Pancreas (tissue), 10 donors: ENCODE measurements at places on chromosomes 1 and 21. TPM values are rescaled to one million over a fixed set of nuclear protein-coding genes. Genes with fewer than 3 reads are reported as not detected.

DNA sequence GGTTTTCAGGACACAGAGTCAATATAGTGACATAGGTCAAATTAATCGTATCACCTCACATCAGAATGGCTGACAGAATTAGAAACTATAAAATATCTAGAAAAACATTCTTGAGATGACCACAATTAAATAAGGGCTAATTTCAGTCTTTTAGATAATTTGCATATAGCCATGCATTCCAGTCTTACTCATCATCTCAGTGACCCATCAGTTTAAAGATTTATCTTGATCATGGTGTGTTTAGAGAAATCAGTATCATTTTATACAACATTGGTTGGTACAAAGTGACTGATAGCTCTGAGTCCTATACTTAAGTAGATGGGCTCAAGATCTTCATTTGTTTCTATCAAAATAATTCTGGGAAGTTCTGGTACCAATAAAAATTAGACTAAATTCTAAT, 262.3 kb upstream of the SNX7 start:
- no peaks in the 10 kb centered on the region for H3K36me3 ChIP-seq
- no peaks in the 10 kb centered on the region for H3K27me3 ChIP-seq
- no peak overlapping the region for H3K4me3 ChIP-seq
- DNase-seq: no peak

GRCh38 chr1:38000529-38001455, 4.5 kb downstream of the FHL3 start:
- H3K27ac ChIP-seq: peak overlapping the region; percentile 38
- DNase-seq: no peak
- H3K36me3 ChIP-seq: no peaks in the 10 kb centered on the region
- no peaks in the 10 kb centered on the region for H3K27me3 ChIP-seq
- no peak overlapping the region for H3K4me3 ChIP-seq

- H3K27ac ChIP-seq: no peak overlapping the region
- H3K4me1 ChIP-seq: no peaks in the 10 kb centered on the region
- no peaks in the 10 kb centered on the region for H3K27me3 ChIP-seq
- no peak overlapping the region for H3K4me3 ChIP-seq
Observed at GRCh38 chr21:45412909-45413611, 8.1 kb downstream of the COL18A1 start.

DNA sequence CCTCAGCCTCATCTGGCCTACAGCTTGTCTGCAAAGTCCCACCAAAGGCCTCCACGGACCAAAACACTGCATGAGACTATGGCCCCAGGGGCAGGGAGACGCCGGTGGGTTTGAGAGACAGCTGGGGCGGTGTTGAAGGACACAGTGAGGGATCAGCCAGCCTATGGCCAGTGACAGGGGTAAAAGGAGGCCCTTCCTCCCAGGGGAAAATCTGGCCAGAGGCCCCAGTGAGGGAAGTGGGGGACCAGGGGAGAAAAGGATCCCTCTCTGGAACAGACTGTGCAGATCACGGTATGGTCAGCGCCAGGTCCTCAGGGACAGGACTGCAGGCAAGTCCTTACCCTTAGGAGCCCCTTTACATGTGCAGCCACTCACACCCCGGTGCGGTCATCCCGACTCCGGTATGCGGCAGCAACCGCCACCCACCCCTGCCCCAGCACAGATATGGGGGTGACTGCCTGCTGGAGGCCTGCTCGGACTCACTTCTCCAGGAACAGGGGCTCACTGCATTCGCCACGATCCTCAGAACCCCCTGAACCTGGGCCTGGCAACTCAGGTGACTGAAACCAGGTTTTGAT, 1.3 kb downstream of the CERS2 start:
- H3K27me3 ChIP-seq: no peaks in the 10 kb centered on the region
- peaks cover 5% of the 10 kb centered on the region for H3K36me3 ChIP-seq
- H3K4me1 ChIP-seq: peaks cover 16% of the 10 kb centered on the region
- H3K4me3 ChIP-seq: peak overlapping the region; percentile 86

Gene CFAP74
- 0.08 TPM for polyA plus RNA-seq

Gene CHIT1
- polyA plus RNA-seq: 0.28 TPM

Gene CD53
- 2.4 TPM for polyA plus RNA-seq
